ENCODE measurements at places on chromosomes 5 and 9.

- DNase-seq, result no peak
Measured at GRCh38 chr5:13378091-13378490, 566.4 kb downstream of the DNAH5 start.

GRCh38 chr9:124293718-124294506 is 36.2 kb downstream of the NEK6 start:
- no peak for DNase-seq

DNA sequence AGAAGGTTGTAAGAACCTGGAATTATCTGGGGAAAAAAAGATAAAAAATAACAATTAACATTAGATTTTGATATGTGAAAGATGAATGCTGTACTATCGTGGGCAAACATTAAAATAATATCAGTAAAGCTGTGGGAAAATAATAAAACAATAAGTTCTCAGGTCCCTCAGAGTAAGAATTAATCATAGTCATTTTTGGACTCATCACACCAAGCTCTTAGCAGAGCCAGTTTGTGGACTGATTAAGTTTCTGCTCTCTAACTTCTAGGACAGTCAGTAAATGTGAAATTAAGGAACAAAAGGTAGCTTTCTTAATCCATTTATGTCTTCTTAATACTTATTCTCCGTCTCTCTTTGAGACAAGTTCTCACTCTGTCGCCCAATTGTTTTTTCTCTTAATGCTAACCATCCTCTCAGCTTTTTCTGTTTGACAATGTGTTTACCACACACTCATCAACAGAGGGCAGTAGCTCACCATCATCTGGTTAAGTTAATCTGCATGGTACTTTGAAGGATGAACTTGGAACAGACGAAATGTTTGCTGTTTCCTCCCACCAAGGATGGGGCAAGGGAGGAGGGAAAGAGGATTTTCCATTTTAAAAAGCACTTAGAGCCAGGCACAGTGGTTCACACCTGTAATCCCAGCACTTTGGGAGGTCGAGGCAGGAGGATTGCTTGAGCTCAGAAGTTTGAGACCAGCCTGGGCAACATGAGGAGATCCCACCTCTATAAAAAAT is 5.3 kb upstream of the ACO1 start:
- peak; percentile 64 for DNase-seq

GRCh38 chr5:1520791-1521453 is 2.8 kb downstream of the LPCAT1 start:
- DNase-seq, result no peak

- no peak for DNase-seq
Measured at GRCh38 chr9:69697475-69697874, 25.3 kb upstream of the APBA1 start.

GRCh38 chr5:146690880-146691355 is 174.9 kb upstream of the GPR151 start:
- no peak for DNase-seq

DNA sequence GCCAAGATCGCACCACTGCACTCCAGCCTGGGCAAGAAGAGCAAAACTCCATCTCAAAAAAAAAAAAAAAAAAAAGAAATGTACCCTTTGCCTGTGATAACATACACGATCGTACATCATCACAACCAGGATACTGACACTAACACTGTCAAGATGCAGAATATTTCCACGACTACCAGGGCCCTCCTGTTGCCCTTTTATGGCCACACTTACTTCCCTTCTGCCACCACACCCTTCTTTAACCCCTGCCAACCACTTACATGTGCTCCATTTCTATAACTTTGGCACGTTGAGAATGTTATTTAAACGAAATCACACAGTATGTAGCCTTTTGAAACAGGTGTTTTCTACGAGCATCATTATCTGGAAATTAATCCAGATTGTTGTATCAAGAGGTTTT is 69.0 kb upstream of the OTULINL start:
- no peak for DNase-seq

- no peak for DNase-seq
Measured at GRCh38 chr5:93272108-93272507, 308.9 kb downstream of the NR2F1-AS1 start.

DNA sequence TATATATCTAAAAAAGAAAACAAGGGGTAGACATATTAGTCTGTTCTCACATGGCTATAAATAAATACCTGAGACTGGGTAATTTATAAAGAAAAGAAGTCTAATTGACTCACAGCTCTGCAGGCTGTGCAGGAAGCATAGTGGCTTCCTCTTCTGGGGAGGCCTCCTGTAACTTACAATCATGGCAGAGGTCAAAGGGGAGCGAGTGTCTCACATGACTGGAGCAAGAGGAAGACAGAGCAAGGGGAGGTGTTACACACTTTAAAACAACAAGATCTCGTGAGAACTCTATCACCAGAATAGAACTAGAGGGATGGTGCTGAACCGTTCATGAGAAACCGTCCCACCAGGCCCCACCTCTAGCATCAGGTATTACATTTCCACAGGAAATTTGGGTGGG is 616.8 kb downstream of the TLE4 start:
- DNase-seq, result no peak

Measured in activated effector memory CD4-positive, alpha-beta T cell treated with anti-CD3 and anti-CD28 coated beads, Interleukin-2, amount 50 U/mL, for 16 hours (primary cell).